Neural crest cell (in vitro differentiated cells): ENCODE measurements at places on chromosomes 5 and 9. TPM values are rescaled to one million over a fixed set of nuclear protein-coding genes. Genes with fewer than 3 reads are reported as not detected.
A peak's percentile ranks its signal among the peaks of the same experiment; 100 is the strongest.

DNA sequence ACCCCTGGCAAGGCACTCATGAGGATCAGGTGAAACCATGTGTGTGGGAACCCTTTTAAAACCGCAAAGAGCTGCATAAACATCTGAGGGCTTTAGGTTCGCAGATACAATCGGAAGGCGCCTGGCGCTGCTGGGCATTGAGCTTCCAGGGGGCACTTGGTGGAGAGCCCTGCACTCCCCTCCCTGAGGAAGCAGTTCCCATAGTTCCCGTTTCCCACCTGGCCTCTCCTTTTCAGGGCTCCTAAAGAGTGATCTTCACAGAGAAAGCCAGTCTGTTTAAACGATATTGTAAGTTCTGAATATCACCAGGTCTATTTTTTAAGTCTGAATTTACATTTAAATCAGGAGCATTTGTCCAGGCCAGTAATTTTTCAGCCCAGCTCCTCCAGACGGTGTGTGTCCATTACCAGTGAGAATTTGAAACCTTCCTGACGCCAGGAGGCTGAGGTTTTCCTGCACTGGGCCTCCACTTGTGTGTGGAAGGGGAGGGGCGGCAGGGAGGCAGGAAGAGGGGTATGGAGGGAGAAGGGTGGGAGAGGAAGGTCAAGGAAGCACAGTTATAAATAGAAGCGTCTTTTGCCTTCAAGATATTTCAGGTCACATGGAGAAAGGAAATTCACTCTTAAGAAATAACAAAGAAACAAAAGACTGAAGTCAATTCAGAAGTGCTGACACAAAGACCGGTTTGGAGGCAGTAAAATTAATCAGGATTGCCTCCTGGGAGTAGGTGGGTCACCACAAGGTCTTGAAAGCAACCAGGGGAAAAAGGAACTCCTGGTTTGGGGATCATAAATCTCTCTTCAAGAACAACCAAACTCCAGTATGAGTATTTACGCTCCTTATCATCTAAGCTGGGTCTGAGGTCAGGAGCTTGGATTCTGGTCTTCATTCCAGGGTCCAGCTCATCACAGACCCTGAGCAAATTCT lies 14.3 kb upstream of the MGAT1 start:
- peak overlapping the region; percentile 67 for H3K4me3 ChIP-seq
- no peaks in the 10 kb centered on the region for H3K36me3 ChIP-seq
- no peaks in the 10 kb centered on the region for H3K27me3 ChIP-seq
- H3K27ac ChIP-seq: peak overlapping the region; percentile 78
- no peak for DNase-seq
- H3K4me1 ChIP-seq: peaks cover 35% of the 10 kb centered on the region

Gene SPINK13
- not detected in 2 replicates for total RNA-seq

- no peak for DNase-seq
- H3K27ac ChIP-seq: no peak overlapping the region
- no peaks in the 10 kb centered on the region for H3K4me1 ChIP-seq
- H3K4me3 ChIP-seq: no peak overlapping the region
- peaks cover 2% of the 10 kb centered on the region for H3K36me3 ChIP-seq
Observed at GRCh38 chr5:8727396-8727795, 818.5 kb downstream of the SEMA5A start.

Gene C9
- total RNA-seq: not detected in 2 replicates

- no peak overlapping the region for H3K4me3 ChIP-seq
- no peak for DNase-seq
- H3K36me3 ChIP-seq: no peaks in the 10 kb centered on the region
- no peaks in the 10 kb centered on the region for H3K27me3 ChIP-seq
- peak overlapping the region; percentile 80 for H3K27ac ChIP-seq
- peaks cover 44% of the 10 kb centered on the region for H3K4me1 ChIP-seq
Observed at GRCh38 chr5:154199263-154199662, 8.7 kb downstream of the GALNT10 start.

- no peak for DNase-seq
- H3K36me3 ChIP-seq: peaks cover 2% of the 10 kb centered on the region
- peaks cover 19% of the 10 kb centered on the region for H3K4me1 ChIP-seq
- H3K4me3 ChIP-seq: no peak overlapping the region
- no peak overlapping the region for H3K27ac ChIP-seq
Observed at GRCh38 chr9:83636813-83637212, 13.9 kb downstream of the IDNK start.

DNA sequence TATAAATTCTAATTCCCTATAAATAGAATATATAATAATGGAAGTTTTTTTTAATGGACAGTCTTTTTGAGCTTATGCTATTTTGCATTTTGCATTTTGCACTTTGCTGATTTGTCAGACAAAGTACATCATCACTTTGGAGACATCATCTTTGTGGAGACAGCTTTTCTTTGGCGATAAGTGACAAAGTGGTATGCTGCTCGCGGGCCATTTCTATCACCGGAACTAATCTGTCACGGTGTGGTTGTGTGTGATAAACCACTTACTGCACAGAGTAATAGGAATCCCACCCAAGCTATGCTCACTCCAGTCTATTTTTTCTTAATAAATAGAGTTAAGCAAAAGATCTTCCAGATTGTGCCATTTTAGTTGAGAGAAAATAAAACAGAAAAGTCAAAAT lies 133.1 kb downstream of the MACIR start:
- no peak for DNase-seq
- no peak overlapping the region for H3K4me3 ChIP-seq
- no peaks in the 10 kb centered on the region for H3K27me3 ChIP-seq
- peaks cover 62% of the 10 kb centered on the region for H3K4me1 ChIP-seq
- no peaks in the 10 kb centered on the region for H3K36me3 ChIP-seq

Gene AQP7
- total RNA-seq: 0.57 and 0.98 TPM in 2 replicates

DNA sequence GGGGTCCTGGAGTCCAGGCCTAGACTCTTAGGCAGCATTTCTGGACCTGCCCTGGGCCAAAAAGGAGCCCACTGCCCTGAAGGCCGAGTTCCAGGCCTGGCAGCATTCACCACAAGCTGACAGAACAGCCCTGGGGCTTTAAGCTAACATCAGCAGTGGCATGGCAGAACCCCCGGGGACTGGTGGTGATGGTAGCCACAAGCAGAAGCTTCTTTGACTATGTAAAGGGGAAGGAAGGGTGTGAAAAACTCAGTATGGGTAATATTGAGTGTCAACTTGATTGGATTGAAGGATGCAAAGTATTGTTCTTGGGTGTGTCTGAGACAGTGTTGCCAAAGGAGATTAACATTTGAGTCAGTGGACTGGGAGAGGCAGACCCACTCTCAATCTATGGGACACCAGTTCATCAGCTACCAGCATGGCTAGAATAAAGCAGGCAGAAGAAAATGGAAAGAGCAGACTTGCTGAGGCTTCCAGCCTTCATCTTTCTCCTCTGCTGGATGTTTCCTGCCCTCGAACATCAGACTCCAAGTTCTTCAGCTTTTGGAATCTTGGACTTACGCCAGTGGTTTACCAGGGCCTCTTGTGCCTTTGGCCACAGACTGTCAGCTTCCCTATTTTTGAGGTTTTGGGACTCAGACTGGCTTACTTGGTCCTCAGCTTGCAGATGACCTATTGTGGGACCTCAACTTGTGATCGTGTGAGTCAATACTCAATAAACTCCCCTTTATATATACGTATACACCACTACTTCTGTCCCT lies 661.0 kb upstream of the C9orf72 start:
- no peak overlapping the region for H3K27ac ChIP-seq
- H3K27me3 ChIP-seq: no peaks in the 10 kb centered on the region
- H3K4me1 ChIP-seq: no peaks in the 10 kb centered on the region
- DNase-seq: no peak
- peaks cover 3% of the 10 kb centered on the region for H3K36me3 ChIP-seq

DNA sequence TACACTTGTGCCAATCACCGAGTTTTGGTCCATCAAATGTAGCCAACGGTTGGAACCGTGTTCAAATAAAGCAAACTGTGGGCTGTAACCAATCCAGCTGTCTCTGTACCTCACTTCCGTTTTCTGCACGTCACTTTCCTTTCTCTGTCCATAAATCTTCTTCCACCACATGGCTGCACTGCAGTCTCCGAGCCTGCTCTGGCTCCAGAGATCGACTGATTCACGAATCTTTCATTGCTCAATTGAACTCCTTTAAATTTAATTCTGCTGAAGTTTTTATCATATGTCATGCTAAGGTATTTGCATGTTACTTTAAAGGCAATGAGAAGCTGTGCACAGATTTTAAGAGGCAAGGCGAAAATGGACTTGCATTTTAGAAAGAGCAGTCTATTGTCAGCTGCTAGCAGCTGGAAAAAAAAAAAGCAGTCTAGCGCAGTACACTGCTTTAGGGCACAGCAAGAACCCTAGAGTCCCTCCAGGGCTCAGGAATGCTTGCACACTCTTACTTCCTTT lies 13.2 kb downstream of the TTC39B start:
- no peak overlapping the region for H3K27ac ChIP-seq
- H3K4me1 ChIP-seq: no peaks in the 10 kb centered on the region
- DNase-seq: no peak

GRCh38 chr5:158786390-158786789 lies 313.3 kb downstream of the EBF1 start:
- H3K4me1 ChIP-seq: no peaks in the 10 kb centered on the region
- no peak overlapping the region for H3K4me3 ChIP-seq
- H3K27ac ChIP-seq: no peak overlapping the region
- no peak for DNase-seq
- H3K27me3 ChIP-seq: no peaks in the 10 kb centered on the region
- no peaks in the 10 kb centered on the region for H3K36me3 ChIP-seq
